Mesothelial cell of epicardium (in vitro differentiated cells): ENCODE measurements at places on chromosomes 5 and 9.

DNA sequence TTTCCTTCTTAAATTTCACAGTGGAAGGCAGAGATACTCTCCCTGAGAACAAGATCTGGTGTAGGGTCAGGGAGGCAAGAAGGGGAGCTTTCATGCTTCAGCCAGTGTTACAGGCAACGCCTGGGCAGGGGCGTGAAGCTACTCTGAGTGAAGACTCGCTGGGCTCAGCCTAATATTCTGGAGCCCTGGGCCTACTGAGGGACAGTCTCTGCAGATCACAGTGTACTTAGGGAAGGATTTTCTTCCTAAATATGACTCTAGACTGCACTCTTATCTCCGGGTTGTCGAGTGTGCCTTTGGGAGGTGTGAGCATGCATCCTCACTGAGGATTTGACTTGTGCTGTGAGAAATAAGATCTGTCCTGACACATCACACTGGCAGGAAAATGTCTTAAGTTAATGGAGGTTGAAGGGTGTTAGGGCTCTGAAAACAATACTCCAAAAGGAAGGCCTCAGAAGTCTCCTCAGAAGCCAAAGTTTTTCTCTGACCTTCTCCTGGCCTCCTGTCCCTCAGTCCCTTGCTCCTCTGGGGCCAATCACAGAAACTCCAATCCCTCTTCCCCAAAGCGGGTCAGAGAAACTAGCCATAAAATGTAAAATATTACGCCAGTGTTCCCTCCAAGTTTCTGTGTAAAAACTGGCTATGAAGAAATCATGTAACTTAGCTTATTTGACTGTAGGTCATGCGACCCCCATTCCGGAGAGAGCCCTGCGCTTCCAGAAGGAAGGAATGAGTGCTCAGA is 156.8 kb upstream of the TBC1D2 start:
- no peak for DNase-seq

DNA sequence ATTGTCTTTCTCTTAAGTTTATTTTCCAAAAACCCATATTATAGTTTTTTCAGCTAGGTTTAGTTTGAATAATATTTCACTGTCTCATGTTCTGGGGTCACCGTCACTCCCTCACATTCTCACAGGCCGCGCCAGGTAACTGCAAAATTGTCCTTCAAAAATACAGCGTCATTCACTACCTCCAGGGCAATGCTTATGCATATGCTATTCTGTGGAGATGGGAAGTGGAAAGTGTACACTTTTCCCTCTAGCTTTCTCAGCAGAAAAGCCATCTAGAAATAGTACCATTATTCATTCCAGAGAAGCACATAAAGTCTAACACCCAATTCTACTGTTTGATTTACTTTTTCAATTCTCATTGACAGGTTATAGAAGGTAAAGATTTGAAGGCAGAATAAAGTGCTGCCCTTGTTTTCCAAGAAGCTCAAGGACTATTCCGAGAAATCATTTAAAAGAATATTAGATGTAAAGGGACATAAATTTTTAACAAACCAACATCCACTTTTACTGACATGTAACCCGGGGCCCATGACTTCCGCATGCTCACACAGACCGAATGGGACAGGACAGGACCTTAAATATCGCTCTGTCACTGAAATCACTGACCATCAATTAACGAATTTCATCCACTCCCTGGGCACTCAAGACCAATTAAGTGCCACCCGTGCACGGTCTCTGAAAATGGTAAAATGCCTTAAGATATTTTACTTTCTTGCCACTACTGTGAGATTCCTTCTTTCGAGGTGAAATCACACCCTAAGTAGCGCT is 720 bp downstream of the NUDT12 start:
- no peak for DNase-seq

DNA sequence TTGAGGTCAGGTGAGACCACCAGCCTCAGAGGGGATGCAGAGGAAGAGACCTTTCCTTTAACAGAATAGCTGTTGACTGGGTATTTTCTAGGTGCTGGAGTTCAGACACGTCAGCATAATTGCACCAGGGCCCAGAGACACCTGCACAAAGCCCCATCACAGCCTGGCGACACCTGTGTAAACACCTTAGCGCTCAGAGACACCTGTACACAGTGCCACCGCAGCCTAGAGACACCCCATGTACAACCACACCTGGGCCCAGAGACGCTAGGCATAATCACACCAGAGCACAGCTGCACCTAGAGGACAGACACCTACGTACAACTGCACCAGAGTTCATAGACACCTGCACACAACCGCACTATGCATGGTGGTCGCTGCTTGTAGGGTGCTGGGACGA is 1.0 kb downstream of the TRIP13 start:
- no peak for DNase-seq

- DNase-seq: no peak
These were observed 889 bp downstream of the PDLIM4 start for GRCh38 chr5:132258102-132259068.

DNA sequence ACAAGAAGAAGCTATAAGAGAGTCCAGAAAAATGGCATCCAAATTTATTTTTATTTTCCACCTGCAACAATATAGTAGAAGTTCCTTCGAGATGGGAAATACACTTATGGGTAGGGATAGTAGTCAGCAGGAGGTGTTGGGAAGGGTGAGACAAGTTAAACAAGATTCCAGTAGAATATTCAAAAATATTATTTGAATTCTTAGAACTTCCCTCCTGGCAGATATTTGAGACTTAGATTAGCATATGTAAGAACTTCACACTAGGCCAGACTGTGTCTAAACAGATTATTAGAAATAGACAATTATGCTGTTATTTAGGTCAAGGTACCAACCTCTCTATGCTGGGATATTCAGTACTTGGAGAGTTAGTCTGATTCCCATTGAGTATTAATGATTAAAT is 108.7 kb downstream of the PLK2 start:
- DNase-seq: no peak

DNA sequence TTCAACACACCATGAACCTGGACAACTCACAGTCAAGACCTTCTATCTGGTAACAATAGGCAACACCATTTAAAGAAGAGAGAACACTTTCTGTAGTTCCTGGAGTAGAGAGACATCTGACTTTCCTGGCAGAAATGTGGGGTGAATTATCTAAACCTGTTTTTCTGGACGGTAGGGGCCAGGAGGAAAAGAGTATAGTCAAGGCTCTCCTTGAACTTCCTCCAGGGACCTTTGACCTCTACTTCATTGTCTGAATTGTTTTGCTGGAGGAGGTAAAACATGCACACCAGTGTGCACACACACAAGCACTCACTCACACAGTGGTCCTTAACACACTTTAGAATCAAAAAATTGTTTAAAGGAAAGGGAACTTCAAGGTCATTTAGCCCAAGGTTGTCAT is 13.2 kb downstream of the S100Z start:
- DNase-seq: no peak
